ENCODE measurements at places on chromosomes 2 and 18.

DNA sequence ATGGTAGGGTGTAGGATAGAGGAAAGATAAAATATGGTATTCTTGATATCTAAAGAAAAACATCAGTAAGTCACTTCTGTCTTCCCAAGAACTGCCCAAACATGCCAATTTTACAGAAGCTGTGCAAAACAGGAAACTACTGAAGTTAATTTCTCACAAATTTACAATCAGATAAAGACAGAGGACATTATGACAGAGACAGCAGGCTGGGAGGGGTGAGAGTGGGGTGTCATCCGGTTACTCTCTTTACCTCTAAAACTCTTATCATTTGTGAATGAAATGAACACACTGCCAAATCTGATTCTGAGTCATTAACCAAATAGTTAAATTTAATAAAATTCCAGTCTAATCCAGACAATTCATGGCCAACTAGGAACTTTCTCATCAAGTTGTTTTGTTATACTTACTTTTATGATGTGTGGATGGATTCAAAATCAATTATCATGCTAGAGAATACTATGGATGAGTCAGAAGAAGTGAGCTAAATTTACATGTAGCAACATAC lies 323.2 kb upstream of the MEX3C start:
- DNase-seq: no peak

GRCh38 chr2:119846021-119846420 lies 86.3 kb downstream of the PTPN4 start:
- DNase-seq: no peak

DNA sequence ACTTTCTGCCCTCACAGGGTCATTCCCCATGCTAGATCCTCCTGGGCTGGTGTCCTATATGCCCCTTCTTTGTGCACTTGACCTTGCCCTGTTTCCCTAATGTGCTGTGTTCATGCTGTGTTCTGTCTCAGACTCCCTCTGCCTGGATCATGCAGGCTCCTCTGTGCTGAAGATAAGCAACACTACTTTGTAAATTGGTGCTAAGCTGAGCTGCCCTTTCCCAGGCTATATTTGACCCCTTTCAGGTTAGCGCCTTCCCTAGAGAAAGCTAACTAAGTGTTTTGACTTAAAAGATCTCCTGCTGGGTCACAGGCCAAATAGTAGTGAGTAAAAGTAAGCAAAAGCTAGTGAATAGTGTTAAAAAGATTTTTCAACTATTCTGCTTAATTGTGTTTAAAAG lies 257.2 kb upstream of the RGPD4 start:
- DNase-seq: no peak

GRCh38 chr18:74082742-74083556 lies 64.7 kb downstream of the FBXO15 start:
- DNase-seq: no peak

DNA sequence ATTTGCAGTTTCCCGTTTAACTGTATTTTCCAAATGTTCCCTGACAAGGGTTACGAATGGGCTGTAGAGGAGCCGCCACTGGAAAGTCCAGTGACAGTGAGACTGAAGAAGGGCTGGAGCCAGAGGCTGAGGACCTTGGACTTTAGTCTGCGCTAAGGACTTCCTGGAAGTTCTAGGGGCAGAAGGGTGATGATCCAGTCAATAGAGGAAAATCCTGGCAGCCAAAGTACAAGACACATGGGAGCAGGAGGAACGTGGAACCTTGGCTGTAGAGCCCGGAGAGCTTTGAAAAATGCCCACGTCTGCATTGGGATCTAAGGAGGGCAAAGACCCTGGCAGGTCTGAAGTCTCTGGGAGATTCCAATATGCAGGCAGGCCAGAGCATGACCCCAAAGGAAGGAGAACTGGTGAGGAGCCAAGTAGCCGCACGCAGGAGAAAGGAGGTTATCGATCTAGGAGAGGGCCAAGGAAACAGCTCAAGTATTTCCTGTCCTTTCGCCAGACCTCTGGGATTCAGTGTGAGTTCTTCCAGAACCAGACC lies 28.5 kb downstream of the MBP start:
- DNase-seq: no peak

- peak; percentile 40 for DNase-seq
Measured at GRCh38 chr2:11996618-11997017, 250.2 kb downstream of the LPIN1 start.

DNA sequence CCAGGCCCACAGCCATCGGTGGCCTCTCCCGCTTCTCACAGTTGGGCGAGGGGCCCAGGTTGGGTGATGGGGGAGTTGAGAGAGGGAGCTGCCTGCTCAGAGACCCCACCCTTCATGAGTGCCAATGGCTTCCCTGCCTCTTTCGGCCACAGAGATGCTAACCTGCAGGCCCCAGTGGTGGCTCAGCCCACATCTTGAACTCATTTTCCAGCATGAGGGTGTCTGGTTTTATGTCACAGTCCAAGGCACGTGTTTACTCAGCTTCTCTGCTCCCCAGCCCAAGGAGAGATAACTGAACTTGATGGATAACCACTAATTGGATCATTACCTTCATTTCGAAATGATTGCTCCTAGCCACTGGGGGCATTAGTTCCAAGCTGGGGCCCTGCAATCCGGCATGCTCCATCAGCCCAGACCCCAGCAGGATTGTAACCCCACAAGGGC lies 45.9 kb upstream of the SIX2 start:
- no peak for DNase-seq

- no peak for DNase-seq
Measured at GRCh38 chr2:12178289-12179080, 432.1 kb downstream of the LPIN1 start.

DNA sequence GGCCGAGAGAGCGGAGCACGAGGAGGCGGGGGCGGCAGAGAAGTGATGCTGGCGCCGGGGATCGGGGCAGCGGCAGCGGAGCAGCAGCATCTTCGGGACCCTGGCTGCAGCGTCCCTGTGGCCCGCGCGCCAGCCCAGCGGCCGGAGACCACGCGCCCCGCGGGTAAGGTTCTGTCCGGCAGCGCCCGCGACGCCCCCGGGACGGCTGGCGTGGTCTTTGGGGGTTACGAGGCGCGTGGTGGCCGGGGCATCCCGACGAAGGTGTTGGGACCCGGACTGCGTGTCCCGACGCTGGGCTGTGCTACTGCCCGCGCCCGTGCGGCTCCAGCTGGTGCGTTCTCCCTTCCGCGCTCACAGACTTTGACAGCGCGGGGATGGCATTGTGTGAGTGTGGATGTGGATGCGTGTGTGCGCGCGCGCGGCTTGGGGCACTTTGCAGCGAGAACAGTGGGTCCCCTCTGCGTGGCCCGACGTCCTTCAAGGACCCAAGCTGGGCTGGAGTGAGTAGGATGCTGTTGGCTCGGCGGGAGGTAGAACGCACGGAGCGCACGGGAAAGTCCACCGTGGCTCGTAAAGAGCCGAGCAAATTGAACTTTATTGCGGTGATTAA lies 405.0 kb downstream of the XIRP2 start:
- DNase-seq: no peak

DNA sequence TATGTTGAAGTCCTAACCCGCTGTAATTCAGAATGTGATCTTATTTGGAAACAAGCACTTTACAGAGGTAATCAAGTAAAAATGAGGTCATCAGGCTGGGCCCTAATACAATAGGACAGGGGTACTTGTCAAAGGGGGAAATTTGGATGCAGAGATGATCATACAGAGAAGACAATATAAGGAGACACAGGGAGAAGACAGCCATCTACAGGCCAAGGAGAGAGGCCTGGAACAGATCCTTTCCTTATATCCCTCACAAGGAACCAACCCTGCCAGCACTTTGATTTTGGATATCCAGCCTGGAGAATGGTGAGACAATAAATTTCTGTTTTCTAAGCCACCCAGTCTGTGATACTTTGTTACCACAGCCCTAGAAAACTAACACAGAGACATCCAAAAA lies 104.3 kb downstream of the METTL4 start:
- no peak for DNase-seq

DNA sequence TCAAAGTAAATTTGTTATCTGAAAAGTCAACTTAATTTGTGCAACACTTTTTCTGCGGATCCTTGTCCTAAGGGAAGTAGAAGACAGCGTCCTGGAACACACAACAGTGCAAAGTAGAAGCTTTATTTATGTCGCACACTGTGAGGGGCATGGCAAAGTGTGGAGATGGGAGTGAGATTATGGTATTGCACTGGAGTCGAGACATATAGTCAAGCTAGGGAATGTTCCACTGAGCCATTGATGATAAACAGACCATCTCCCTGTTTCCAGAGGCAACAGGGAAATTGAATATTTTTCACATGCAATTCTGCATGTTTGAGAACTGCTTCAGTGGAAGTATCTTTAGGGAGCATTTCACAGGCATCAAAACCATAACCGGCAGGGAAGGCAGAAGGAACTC lies 46.2 kb downstream of the LRRTM1 start:
- DNase-seq: no peak

- DNase-seq: no peak
Measured at GRCh38 chr18:24388957-24389356, 8.7 kb downstream of the OSBPL1A start.

GRCh38 chr2:12603781-12604295 lies 112.9 kb upstream of the TRIB2 start:
- DNase-seq: no peak

- DNase-seq: no peak
Measured at GRCh38 chr2:56191617-56192016, 7.8 kb downstream of the CCDC85A start.

GRCh38 chr2:32937602-32938448 lies 8.9 kb upstream of the LTBP1 start:
- DNase-seq: no peak

GRCh38 chr18:34773378-34773777 lies 63.3 kb downstream of the DTNA start:
- no peak for DNase-seq

DNA sequence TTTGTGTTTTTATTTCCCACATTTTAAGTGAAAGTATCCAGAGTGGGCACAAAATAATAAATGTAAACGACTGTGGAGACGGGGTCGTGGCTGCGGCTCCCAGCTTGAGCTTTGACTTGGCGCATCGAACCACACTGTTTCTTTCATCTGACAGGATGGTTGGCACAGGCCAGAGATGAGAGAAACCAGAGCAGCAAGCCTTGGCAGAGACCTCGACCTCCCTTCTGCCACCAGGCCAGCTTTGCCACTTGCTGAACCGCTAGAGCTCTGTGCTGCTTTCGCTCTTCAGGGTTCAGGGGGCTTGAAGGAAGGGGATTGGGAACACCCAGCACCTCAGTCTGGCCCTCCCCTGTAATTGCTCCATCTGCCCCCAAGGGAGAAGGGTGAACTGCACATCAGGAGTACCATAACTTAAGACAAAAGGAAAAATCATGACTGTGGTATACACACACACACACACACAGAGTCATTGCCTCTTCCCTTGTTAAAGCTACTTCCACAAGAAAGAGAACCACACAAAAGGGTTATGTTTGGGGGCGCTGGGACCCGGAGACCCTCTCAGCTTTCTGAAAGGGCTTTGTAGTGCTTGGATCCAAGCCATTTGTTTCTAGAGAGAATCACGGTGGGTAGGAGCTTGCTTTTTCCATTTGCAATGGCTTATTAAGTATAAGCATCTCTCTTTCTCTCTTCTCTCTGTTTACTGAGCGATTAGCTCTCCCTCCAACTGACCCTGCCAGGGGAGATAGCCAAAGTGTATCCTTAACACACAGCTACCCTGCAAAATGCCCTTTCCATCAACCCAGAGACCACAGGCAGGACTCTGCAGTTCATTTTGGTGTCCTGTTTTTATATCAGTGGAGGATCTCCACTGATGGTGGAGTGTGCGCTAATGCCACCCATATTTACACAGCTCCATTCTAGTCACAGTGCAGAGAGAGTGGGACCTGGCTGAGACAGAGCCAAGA lies 23.0 kb downstream of the POU3F3 start:
- DNase-seq: no peak

- DNase-seq: no peak
Measured at GRCh38 chr2:212530991-212531390, 7.6 kb downstream of the ERBB4 start.

- no peak for DNase-seq
Measured at GRCh38 chr2:45043174-45043573, 33.9 kb upstream of the SIX2 start.

DNA sequence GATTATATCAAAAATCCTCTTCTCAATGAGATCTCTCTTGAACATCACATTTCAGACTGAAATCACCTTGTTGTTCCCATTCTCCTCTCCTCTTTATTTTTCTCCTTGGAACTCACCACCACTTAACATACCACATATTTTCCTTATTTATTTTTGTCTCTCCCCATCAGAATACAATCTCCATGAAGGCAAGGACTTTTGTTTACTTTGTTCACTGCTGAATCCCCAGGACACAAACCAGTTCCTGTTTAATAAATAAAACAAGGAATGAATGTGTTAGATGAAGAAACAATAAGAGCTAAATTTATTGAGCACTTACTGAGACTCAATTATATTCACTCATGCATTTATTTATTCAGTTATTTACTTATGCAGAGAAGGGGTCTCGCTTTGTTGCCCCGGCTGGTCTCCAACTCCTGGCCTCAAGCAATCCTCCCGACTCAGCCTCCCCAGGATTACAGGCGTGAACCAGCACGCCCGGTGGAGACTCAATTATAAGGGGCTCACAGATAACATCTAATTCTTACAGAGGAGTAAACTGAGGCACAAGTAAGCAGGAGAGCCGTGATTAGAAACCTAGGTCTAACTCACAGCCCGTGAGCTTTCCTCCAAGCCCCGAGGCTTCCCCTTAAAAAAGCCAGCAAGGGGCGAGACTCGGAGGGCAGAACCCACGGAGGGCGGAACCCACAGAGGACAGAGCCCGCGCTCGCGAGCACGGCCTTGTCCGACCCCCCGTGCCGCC lies 616 bp upstream of the TAF1B start:
- no peak for DNase-seq

DNA sequence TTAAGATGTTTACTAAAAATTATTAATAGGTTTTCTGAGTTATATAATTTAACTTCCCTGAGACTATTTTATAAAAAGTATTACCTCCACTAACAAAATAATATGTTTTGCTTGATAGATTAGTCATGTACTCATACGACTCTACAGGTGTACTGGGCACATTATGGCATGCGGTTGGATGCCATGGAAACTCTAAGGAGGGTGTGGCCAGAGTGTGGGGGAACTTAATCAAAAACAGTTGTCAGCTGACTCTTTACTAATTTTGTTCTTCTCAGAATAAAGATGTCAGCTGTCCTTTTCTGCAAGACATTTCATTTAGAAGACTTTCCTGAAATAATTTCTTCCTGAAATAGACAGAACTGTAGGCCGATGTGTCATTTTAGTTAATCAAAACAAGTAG lies 228.3 kb upstream of the SIX3 start:
- DNase-seq: no peak

- DNase-seq: no peak
Measured at GRCh38 chr18:30376515-30376914, 666.0 kb downstream of the DSC3 start.
